Hematopoietic multipotent progenitor cell treated with erythropoietin and hydrocortisone succinate and interleukin-3 and kit ligand, for 17 days (in vitro differentiated cells): ENCODE measurements at places on chromosomes 1 and 21.
A peak's percentile ranks its signal among the peaks of the same experiment; 100 is the strongest.

DNA sequence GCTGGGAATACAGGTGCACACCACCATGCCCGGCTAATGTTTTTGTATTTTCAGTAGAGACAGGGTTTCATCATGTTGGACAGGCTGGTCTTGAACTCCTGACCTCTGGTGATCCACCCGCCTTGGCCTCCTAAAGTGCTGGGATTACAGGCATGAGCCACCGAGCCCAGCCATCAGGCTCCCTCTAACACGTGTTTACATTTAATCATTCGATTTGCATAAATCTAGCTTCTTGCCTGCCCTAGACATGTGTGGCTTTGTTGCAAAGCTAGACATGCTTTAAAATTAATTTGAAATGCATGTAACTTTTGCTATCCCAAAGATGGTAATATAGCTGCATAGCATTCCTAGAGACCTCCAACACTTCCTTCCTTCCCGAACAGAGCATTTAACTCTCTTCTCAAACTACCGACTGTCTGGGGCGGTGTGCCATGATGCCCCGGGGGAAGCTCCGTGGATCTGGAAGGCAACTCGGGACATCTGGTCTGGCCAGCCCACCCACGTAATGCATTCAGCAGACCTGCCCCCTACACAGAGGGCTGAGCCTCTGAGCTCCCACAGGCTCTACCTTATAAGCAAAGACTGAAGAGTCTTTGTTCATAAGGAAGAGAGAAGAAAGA is 34.6 kb upstream of the NID1 start:
- no peak for DNase-seq

DNA sequence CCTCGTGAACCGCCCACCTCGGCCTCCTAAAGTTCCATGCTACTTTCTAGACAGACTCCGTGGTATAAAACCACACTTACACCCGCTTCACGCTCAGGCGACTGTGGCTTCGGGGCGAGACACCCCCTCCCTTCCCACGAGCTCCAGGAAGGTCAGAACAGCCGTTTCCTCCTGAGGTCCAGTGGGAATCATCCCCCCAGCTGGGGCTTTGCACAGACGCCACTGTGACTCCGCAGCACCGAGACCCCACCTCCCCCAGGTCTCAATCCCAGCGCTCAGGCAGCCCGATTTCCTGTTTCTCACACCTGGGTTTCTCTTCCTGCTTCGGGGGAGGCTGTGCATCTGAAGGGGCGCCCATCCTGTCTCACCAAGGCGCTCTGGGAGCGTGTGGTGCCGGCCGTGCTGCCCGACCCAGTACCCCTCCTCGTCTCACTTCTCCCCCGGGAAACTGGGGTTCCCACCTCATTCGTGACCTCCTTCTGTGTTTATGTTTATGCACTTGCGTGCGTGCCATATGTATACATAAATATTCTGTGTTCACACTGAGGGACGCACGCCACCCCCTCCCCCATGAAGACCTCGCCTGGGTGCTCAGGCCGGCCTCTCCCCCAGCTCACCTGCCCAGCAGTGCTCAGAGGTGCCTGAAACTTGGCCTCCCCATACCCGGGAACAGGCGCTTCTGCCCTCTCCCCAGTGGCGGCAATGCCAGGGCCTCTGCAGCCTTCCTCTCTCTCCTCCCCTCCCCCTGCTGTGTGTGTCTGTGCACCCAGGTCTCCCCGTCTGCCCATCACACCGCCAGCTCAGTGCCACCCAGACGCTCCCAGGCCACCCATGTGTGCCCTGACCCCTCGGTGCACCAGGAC is 14.6 kb downstream of the SLC35E2B start:
- DNase-seq: no peak

- no peak for DNase-seq
Measured at GRCh38 chr1:80498673-80499072, 1302.1 kb upstream of the ADGRL2 start.

DNA sequence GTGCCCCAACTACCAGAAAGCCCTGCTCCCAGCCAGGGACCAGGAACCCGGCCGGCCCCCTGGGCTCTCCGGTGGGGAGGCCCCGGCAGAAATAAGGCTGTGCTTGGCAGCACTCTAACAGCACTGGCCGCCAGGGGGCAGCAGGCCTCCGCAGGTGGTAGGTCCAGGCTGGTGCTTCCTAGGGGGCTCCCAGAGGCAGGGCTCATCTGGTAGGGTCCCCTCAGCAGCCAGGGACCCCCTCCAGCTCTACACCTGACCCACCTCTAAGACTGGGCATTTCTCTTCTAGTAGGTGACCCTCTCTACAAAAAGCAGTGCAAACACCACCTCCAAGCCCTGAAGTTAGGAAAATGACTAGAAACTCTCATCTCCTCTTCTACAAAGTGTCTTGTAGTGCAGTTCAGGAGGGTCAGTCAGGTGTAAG is 85.6 kb downstream of the STUM start:
- peak; percentile 77 for DNase-seq

- no peak for DNase-seq
Measured at GRCh38 chr1:218677026-218677425, 331.9 kb downstream of the TGFB2 start.

GRCh38 chr21:43613755-43614638 is 45.3 kb downstream of the HSF2BP start:
- DNase-seq: no peak

DNA sequence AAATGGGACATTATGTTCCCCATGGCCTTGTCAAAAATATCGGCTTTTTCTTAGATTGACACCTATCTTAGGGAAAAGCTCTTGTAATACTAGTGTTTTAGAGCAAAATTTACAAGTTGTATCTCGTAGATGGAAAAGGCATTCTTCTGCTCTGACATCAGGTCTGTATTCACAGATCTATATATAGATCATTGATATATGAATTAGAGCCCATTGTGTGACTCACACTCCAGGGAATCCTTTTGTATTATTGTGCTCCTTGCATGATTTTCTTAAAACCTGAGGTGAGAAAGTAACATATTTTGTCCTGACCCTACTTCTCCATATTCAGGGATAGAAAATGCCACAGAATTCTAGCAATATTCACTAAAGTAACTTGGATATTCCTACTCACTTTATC is 1160.8 kb upstream of the B3GALT2 start:
- DNase-seq: no peak
